ENCODE measurements at places on chromosomes 6 and 20.

- no peak for DNase-seq
These were observed 15.7 kb downstream of the NRSN2 start for GRCh38 chr20:362271-363254.

DNA sequence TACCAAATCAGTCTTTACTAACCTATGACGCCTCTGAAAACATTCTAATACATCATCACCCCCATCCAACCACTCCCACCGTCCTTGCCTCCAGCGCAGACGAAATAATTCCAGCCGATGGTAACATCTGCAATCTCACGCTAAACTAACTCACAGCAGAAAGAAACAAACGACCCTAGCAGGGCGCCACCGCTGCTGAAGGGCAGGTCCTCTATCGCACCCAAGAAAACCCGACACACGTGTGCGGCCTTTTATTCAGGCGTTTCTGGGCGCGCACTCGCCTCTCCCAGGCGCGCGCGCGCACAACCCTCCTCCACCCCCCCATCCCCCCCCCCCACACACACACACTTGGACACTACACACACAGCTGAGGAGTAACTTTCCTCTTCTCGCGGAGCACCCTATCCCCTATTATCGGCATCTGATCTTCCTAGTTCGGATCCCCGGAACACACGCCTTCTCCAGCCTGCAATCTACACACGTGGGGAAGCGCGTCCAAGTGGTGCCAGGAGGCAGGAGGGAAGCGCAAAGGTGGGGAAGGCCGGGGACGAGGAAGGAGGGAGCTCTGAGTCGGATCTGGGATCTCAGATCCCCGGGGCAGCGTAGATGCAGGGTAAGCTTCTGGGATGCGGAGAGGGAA is 1.4 kb downstream of the GFOD1 start:
- DNase-seq: no peak

- no peak for DNase-seq
These were observed 36.3 kb upstream of the DACT2 start for GRCh38 chr6:168355716-168356522.

DNA sequence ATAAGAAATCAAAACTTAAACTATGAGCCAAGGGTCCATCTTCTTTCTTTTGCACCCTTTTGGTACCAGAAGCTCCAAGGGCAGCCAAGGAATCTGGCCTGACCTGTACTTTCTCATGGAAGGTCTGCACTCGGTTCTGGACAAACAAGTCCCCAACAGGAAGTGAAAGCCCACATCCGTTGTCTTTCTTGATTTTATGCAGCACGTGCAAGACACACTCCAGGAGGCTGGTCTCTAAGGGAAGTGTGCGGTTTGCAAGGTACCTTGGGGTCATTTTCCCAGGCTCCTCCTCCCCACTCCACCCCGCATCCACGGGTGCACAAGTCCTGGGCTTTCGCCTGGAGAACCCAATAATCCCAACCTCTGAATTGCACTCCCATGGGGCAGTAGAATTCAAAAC is 101.9 kb downstream of the NFATC2 start:
- no peak for DNase-seq

DNA sequence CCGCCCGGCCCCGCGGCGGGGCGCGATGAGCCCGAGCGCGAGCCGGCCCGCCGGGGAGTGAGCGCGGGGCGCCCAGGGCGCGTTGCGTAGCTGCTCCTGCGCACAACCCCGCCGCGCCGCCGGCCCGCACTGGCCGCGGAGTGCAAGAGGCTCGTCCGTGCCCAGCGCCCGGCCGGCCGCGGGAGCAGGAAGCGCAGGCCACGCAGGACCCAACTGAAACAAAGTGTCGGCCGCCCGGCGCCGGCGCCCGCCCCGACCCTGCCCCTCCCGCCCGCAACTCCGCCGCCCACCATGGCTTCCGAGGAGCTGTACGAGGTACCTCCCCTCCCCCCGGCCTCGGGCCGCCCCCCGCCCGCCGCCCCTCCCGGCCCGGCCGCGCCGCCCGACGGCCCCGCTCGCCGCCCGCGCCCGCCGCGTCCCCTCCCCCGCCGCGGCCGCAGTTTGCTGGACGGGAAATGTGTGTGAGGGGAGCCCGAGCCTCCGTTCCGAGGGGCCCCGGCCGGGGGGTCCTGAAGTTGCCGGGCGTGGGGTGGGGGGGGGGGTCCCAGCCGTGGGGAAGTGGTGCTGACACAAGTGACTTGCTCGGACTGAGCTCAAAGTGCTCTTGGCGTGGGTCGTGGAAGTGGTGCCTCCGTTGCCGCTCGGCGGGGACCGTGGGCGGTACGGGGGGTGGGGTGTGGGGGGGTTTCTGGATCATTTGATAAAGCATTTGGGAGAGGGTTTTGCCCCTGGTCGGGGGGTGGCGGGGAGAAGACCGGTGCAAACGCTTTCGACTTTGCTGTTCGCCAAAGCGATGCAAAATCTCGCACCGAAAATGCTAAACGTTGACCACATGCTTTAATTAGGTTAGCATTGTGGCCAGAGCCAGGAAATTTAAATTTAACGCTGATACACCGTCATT is 539 bp downstream of the CDYL start:
- DNase-seq: no peak

DNA sequence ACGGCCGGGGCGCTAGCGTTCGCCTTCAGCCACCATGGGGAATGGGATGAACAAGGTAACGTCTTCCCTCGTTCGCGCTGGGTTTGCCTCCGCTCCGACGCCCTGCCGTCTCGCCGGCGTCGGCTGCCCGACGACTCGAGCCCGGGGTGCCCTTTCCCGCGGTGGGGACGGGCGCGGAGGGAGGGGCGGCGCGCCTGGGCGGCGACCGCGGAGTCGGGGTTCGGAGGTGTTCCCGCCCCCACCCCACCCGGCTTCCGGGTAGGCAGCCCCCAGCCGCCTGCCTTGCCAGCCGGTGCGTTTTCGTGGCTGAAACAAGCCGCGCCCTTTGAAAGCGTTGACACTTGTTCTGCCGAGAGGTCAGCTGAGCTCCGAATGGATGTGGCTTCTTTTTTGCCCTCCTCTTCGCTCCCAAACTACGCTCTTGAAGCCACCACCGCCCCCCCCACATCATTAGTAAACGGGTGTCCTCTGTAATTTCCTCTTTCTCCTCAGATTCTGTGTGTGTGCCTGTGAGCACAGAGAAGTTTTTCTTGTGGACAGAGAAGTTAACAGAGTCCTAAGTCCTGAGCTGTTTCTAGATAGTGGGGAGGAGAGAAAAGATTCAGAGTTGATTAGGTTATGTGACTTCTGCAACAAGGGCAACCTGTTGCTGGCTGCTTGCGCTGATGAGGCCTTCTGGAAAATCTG is 362 bp downstream of the DUSP22 start:
- DNase-seq: no peak

DNA sequence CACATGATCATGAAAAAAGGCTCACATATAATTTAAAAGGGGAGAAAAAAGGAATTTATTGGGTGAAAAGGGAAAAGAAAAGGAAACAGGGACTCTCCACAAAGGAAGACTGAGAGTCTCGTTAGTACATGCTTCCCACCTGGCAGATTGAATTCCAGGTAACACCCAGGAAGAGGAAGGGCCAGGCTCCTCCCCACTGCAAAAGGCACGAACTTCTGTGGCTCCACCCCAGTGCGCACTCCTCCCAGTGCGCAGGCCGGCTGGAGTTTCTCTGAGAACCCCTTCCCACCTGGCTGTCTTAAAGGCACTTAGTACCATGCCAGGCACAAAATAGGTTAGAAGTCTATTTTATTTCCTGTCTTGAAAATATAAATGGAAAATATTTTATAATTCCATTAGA is 129.8 kb downstream of the COL12A1 start:
- DNase-seq: no peak

GRCh38 chr6:33008944-33009861 is at the start of gene HLA-DOA:
TSS of gene HLA-DOA (minus strand) at chr6:33009591.
- DNase-seq: no peak

DNA sequence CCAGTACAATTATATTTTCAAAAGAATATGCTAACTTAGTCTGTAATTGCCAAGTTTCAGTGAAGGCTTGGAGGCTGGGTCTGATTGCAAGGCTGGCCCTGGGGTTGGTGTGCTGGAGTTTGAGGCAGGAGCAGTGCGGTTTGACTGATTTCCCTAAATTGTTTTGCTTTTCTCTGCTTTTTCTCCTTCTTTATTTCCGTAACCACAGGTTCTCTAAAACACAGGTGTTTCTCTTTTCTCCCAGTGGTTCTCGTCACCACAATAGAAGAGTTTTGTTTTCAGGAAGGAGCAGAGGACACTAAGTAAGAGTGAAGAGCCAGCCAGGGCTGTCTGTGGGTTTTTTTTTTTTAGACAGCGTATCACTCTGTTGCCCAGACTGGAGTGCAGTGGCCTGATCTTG is 8.2 kb upstream of the SNX9 start:
- no peak for DNase-seq

DNA sequence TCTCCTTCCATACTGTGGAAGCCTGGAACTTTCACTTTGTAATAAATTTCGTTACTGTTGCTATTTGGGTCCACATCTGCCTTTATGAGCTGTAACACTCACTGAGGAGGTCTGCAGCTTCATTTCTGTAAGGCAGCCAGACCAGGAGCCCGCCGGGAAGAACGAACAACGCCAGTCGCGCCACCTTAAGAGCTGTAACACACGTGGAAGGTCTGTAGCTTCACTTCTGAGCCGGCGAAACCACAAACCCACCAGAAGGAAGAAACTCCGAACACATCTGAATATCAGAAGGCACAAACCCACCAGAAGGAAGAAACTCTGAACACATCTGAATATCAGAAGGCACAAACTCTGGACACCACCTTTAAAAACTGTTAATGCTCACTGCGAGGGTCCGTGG is 589.9 kb upstream of the SLC35B3 start:
- no peak for DNase-seq
